ENCODE measurements at places on chromosomes 6 and 20.
A peak's percentile ranks its signal among the peaks of the same experiment; 100 is the strongest.

- DNase-seq: no peak
These were observed 12.1 kb upstream of the NFATC2 start for GRCh38 chr20:51554538-51555165.

DNA sequence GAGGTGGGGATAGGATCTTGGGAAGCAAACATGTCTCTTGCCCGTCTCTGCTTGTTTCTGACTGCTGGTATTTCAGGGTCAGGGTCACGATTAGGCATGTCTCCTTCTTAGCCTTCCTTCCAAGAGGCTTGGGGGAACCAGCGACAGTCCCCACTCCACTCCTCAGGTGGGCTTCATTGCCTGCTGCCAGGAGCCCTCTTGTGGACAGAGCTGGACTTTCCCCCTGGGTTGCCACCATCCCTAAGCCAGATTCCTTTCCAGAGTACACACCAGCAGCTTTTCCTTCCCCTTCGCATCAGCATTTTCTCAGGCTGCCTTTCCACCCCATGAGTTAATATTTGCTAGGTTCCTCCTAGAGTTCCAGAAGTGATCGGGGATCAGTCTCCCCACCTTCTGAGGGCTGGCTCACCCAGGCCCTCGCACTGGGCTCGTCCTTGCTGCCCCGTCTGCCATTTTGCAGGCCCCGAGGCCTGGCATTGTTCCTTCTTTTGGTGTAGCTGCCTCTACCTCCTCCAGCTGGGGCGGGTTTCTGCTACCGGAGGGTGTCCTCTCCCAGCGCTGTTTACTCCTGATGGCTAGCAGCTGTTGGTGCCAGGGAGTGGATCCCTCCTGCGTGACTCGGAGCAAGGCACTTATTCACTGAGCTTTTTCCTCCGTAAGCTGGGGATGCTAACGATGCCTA lies 8.8 kb upstream of the C20orf144 start:
- peak; percentile 67 for DNase-seq

DNA sequence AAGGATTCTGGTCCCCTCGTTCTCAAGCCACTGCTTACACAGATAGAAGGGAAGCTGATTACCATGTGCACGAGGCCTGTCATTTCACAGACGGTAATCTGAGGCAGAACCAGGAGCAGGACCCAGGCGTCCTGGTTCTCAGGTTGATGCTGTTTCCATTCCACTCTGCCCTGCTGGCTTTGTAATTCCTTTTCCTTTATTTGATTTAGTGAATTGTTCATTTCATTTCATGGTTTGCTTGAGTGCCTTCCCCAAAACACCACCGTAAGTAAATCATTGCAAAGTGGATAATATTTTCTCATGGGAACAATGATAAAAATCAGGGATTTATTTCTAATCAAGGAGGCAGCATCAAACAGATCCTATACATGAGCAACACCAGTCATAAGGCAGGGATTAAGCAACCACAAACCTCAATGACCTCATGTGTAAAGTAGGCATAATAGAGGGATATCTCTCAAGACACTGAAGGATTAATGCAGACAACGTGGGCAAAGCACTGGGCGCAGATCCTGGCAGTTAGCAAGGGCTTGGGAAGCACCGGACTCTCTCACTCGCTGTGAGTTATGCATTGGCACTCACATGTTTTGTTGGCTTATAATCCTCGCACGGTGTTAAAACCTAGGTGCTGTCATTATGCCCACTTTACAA lies 229.5 kb upstream of the FOXQ1 start:
- DNase-seq: no peak

- DNase-seq: no peak
These were observed 144.7 kb upstream of the ZNF217 start for GRCh38 chr20:53738039-53738944.

GRCh38 chr6:151128763-151129370 lies 110.9 kb upstream of the AKAP12 start:
- DNase-seq: no peak

DNA sequence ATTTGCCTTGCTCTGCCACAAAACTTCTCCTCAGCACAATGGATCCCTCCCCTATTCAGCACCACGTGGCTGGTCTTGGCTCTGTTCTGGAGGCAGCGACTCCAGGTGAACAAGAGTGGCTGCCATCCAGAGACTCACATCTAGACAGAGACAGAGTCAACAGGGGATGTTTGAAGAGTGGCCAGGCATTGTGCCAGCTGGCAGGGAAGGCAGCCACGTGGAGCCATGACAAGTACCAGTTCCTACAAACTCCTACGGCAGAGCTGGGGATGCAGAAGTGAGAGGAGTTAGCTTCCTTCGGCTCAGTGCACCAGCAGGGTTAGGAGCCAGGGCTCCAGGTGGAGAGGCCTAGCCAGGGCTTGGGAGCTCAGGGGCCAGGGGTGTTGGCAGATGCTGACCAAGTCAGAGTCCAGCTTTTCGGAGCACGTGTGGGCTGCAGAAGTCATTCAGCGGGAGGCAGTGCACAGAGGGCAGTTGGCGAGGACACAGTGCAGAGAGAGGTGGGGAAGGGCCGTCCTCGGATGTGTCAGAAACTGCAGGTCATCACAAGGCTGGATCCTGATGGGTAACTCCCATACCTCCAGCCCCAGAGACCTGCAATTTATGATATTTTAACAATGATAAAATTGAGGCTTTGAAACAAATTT lies 171.7 kb upstream of the PDE10A start:
- DNase-seq: no peak

- peak; percentile 91 for DNase-seq
These were observed 10.4 kb downstream of the IGF2R start for GRCh38 chr6:159979136-159979874.

- no peak for DNase-seq
These were observed 14.4 kb upstream of the SLC17A2 start for GRCh38 chr6:25944688-25945574.

GRCh38 chr6:7243179-7243981 lies 69.6 kb downstream of the SSR1 start:
- peak; percentile 60 for DNase-seq

DNA sequence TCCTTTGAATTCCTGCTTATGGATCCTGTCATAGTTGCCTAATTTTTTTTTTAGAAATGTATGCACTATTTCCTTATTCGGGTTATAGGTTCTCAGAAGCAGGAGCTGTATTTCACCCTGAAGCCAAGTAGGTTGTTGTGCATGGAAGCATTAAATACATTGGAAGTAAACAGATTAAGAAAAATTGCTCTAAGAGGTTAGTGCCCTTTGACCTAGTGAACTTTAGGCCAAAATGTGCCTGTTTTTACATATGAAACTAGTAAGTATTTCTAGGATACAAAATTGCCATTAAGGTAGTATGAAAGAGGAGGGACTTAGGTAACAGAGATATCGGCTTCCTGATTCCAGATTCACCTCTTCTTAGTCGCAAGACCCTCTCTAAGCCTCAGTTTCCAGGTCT lies 377.9 kb downstream of the SYNE1 start:
- no peak for DNase-seq

DNA sequence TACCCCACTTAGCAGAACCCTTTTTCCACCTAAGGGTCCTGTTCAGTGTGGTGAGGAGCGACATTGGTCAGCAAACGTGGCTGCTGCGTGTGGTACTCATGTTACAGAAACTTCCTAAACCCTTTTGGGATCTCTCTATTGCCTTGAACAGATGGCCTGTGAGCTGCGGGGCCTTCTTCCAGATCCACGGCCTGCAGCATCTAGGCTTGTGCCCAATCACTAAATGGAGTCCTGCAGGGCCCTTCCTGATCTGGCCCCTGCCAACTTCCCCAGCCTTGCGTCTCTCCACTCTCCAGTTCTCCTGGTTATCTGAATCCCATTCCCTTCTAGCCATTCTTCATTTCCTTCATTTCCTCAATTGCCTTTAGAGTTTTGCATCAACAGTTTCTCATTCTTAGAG lies 85.6 kb downstream of the PDE7B start:
- DNase-seq: no peak

DNA sequence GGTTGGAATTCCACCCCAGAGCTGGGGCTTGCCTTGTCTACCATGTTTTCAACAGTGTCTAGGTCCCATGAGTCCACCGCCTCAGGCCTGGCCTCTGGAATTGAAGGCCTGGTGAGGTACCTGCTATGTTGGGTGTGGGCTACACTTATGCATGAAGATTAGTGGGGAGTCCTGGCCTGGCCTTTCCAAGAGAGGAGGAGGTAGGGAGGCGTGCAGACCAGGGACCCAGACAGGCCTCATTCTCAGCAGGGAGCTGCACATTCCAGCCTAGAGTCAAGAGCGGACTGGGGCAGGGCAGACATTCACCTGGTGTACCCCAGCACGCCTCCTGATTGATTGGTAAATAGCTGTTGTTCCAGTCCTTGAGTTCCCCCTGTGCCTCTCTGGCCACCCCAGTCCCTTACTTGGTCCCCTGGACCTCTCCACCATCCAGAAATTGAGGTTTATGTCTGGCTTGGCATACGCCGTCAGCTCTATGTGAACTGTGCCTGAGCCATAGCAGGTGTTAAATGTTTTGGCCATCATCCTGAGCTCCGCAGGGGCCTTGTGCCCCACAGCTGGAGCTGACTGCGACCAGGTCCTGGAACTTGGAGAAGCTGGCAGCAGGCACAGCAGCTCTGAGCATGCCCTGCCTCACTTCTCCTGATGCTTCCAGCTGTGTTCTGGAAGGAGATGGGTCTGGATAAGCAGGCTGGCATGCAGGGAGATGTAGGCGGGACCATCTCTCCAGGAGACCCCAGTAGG lies 8.2 kb upstream of the VEGFA start:
- DNase-seq: no peak

- peak; percentile 50 for DNase-seq
These were observed 2.3 kb upstream of the OCSTAMP start for GRCh38 chr20:46552460-46553420.

GRCh38 chr6:37452522-37452921 lies 19.5 kb downstream of the CMTR1 start:
- no peak for DNase-seq

DNA sequence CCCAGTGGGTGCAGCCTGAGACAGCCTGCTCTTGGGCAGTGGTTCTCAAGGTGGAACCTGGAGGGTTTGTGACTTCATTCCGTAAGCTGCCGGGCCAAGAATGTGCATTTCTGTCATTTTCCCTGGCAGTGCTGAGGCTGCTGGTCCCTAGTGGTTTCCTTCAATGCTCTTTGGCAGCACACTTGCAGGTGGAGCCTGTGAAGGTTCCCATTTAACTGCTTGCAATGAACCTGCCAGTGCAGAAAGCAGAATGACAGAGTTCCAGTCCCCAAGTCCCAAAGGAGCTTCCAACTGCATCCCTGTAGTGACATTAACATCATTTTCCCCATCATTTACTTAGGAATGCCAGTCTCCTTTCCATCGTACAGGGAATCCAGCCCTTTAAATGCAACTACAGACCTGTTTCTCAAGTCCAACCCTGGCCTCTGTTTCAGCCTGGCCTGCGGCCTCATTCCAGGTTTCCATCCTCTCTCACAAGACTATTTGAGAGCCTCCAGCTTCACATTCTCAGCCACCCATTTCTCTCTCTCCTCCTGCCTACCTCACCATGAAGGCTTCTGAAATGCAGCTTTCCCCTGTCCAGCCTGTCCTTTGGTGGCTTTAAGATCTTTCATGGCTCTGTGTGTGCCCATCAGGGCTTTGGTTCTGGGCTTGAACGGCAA lies 149.7 kb upstream of the GGTLC1 start:
- no peak for DNase-seq

DNA sequence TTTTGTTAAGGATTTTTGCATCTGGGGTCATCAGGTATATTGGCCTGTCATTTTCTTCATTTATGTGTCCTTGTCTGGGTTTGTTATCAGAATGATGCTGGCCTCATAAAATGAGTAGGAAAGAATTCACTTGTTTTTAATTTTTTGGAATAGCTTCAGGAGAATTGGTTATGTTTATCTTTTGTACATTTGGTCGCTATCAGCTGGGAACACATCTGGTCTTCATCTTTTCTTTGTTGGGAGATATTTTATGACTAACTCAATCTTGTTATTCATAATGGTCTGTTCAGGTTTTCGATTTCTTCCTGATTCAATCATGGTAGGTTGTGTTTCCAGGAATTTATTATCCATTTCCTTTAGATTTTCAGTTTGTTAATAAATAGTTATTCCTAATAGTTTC lies 207.5 kb upstream of the ASCC3 start:
- DNase-seq: no peak

- no peak for DNase-seq
These were observed 94.8 kb upstream of the PMEPA1 start for GRCh38 chr20:57804470-57805250.

- DNase-seq: no peak
These were observed 710.6 kb upstream of the EPHA7 start for GRCh38 chr6:94129926-94130325.

DNA sequence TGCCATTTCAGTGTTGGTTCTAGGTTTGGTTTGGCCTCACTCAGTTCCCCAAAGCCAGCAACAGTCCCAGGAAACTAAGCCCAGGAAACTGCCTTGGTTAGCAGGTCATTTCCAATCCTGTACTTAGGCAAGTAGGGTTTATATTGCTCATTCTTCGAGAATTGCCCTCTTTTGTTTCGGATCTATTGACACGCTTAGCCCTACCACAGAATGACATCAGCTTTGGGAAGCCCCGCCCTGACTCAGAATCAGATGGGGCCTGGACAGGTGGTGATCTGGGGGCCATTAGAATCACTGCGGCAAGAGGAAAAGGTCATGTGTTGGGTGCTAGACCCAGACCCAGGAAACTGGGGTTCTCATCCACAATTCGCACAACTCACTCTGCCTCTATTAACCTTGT lies 578.2 kb downstream of the QKI start:
- DNase-seq: no peak

DNA sequence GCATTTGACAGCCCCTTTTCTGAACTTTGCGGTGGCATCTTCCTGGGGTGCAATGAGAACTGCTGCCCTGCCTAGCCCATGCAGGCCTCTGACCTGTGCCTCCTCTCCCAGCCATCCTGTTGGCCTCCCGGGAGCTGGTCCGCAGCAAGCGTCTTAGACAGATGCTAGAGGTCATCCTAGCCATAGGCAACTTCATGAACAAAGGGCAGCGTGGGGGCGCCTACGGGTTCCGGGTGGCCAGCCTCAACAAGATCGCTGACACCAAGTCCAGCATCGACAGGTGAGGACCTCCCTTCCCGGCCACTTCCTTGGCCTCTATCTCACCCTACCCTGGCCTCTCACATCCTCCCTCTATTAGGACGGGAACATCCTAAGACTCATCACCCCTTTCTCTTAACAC lies 37.6 kb downstream of the MOCS1 start:
- no peak for DNase-seq

DNA sequence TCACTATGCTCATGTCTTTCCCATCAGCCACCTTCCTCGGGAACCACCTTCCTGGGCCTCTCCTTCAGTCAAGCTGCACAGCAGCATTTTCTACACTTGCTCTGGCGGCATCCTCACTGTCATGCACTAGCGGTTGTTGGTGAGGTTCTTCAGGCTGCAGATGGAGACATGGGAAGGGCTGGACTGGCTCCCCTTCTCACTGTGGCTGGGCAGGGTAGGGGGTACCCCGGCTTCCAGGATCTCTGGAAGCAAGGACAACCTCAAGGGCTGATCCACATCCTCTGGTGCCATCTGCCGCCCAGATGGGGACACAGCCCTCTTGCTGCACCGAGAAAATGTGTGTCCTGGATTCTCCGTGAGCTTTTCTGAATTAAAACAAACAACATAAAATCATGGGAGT lies 180.1 kb upstream of the RNF24 start:
- DNase-seq: no peak

GRCh38 chr6:43240950-43241349 lies 2.3 kb upstream of the TTBK1 start:
- DNase-seq: no peak

GRCh38 chr6:112008482-112008881 lies 45.4 kb upstream of the CCN6 start:
- DNase-seq: no peak
